ENCODE measurements at places on chromosomes 6 and 20. TPM values are rescaled to one million over a fixed set of nuclear protein-coding genes. Genes with fewer than 3 reads are reported as not detected.
A peak's percentile ranks its signal among the peaks of the same experiment; 100 is the strongest.

EYA4 gene
- total RNA-seq: 0.07 TPM

RAET1G gene
- total RNA-seq: not detected

ATAT1 gene
- total RNA-seq: 6.2 TPM

GRCh38 chr6:16425881-16426615 lies 187.7 kb downstream of the GMPR start:
- DNase-seq: no peak

- no peak for DNase-seq
These were observed 624 bp upstream of the TJAP1 start for GRCh38 chr6:43476746-43477145.

JAG1 gene
- total RNA-seq: 26.3 TPM

CRISP2 gene
- total RNA-seq: 0.06 TPM

TRIM10 gene
- total RNA-seq: not detected

TRAPPC3L gene
- not detected for total RNA-seq

GRCh38 chr6:89414215-89414614 lies 2.1 kb upstream of the RRAGD start:
- DNase-seq: no peak

BPIFA1 gene
- not detected for total RNA-seq

DNA sequence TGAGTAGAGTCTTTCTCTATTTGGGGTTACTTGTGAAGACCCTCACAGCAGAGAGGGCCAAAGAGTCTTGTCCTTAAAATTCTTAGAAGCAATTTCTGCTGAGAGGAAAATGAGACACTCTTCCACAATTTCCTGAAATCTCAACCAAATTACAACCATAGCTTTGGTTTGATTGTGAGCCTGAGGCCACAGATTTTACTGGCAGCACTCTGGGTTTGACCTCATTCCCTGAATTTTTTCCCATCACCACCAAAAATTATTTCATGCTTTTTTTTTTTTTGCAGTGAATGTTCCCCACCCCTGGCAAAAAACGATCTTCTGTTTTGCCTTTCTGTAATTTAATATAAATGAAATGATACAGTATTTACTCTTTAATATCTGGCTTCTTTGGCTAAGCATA lies 125.5 kb downstream of the THEMIS start:
- DNase-seq: no peak

GRCh38 chr6:94670017-94670416 lies 907.3 kb upstream of the MANEA start:
- DNase-seq: no peak

MUC21 gene
- not detected for total RNA-seq

MDFI gene
- total RNA-seq: 48.5 TPM

DNA sequence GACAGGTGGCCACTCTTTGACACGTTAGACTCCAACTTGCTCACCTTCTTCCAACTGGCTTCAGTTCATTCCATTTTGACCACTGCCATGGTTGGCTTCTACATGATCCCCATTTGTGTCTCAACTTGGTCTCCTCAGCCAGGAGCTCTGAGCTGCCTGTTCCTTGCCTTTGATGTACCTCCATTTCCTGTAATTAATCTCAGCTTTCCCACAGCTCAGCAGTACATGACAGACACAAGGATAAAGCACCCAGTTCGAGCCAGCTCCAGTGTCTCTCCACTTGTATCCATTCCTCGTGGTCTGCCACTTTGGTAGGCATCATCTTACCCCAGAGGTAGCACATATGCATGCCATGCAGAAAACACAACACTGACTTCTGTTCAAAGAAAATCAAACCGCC lies 161.0 kb downstream of the TSHZ2 start:
- no peak for DNase-seq

DNA sequence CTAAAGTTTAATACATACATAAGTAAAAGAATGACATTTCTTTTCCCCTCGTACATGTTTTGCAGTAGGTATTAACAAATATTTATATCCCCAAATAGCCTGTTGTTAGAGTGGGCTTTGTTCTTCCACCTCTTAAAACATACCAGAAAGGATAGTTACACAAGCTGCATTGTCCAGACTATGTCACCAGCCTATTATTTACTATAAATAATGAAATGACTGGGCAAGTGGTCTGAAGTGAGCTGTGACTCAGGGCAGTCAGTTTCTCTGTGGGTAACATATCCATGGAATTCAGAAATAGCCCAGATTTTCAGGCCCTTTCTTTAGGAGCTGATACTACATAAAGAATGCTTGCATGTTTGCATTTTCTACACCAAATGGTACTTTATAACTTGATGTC lies 60.1 kb downstream of the FUT9 start:
- DNase-seq: no peak

DNA sequence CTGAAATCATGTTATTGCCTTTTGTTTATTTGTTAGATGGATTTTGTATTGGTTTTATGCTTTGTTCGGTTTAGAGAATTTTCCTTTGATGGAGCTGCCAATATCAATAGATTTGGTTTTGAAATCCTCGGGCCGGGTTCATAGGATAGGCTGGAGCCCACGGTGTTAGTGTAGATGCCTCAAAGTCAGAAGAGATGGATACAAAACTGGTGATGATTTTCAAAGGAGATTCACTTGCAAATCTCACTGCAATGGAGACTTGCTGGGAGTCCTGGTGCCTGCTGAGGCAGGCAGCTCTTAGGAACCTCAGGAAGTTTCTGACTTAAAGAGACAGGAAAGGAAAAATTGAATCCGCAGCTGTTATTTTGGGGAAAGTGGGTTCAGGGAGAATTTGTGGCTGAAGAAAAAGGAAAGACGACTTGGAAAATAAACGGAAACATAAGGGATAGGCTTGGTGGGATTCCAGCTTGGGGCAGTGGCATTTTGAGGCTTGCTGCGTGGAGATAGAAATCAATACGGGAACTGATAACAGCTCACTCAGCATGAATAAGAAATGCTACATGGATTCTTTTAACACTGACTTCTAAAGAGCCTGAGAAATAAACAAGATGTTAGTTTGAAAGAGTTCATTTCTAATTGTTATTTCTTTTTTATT lies 241.6 kb downstream of the PHACTR1 start:
- no peak for DNase-seq

DNA sequence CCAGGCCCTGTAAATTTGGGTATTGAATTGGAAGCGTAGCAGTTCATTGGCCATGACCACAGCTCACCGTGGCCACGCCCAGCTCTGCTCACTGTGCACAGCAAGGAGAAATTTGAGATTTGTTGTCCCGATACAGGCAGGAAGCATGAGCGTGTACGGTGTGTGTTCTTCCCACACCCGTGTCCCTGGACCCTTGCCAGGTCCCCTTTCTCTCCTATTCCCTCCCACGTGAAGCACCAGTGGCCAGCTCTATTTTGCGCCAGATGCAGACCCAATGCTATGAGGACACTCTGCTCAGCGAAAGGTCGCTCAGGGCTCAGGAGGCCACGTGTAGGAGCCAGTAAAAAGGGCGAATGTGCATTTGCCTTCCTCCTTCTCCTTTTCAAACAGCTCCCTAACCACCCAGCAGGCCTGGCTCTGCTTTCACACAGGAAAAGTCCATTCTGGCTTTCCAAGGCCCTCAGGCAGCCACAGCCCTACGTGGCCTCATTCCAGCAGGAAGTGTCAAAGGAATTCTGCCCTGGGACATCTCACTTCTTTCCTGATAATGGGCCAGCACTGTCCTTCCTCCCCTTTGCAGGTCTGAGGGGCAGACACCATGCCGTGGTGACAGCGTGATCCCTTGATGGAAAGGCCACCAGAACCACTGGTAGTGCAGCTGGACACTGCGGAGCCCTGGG lies 499.2 kb upstream of the CDH4 start:
- DNase-seq: no peak

- no peak for DNase-seq
These were observed at the start of gene BMP2 for GRCh38 chr20:6767536-6768227. Gene BMP2 (plus strand): TSS chr20:6767686. CDS start chr20:6770127, 2,441 bp downstream.

GRCh38 chr20:58308680-58309527 lies 611 bp upstream of the RAB22A start:
- no peak for DNase-seq

DNA sequence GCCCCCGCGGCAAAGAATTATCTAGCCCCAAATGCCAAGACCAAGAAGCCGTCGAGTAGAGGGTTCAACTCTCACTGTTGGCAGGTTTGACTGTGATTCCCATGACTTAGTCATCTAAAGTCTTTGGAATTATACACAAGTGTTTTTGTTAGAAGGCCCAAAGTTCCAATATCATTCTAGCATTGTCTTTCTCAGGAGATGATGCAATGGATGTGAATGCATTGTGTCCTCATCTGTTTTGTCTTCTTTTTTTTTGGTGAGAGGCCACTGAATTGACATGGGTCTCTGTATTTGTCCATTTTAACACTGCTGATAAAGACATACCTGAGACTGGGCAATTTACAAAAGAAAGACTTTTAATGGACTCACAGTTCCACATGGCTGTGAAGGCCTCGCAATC lies 290.5 kb upstream of the ZFP64 start:
- DNase-seq: no peak

- no peak for DNase-seq
These were observed 16.3 kb downstream of the RRBP1 start for GRCh38 chr20:17665756-17666155.

GRCh38 chr6:27608916-27609883 lies 136.3 kb upstream of the ZNF184 start:
- no peak for DNase-seq

DNA sequence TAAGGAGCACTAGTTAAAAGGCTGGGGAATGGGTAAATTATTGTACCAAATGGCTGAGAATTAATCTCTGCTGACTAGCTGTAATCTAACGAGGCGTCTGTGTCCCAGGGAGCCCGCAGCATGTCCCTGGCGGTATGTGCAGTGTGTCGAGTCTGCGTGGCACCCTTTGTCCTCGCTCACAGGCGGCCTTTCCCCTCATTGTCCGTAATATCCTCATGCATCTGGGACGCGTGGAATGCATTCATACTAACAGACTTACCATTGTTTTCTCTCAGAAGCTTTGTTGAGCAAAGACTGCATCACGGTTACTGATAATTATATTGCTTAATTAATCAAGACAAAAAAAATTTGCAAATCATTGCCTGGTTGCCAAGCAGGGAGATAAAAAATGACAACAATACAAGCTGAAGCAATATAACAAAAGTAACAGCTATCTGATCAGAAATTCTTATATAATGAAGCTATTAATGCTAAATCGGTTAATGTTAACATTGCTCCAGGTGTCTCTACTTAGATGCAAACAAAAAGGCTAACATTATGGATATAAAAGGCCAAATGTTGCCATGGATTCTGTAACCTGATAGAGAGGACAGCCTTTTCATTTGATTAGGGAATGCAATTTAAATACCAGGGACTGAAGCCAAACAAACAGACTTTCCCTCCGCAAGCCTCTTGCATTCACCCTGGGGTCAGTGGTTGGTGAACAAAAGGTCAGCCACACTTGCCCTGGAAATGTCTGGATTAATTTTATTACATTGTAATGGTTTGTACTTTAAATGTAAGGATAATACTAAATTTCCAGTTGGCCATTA lies 124.8 kb downstream of the INSM1 start:
- no peak for DNase-seq

OR12D3 gene
- not detected for total RNA-seq

- peak; percentile 59 for DNase-seq
These were observed 11.1 kb upstream of the SLC16A10 start for GRCh38 chr6:111076024-111076695.

GRCh38 chr20:9032758-9033157 lies 36.1 kb upstream of the PLCB4 start:
- no peak for DNase-seq

HEY2 gene
- total RNA-seq: 0.36 TPM

DNA sequence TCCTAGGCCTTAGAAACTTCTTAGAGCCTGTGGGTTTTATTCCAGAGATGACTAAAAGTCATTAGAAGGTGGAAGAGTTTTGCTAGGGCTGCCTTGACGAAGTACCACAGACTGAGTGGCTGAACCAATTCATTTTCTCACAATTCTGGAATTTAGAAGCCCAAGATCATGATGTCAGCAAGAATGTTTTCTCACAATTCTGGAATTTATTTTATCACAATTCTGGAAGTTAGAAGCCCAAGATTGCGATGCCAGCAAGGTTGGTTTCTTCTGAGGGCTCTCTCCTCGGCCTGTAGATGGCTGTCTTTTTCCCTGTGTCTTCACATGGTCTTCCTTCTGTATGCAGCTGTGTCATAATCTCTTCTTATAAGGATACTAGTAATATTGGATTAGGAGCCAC lies 672.9 kb upstream of the MARCKS start:
- DNase-seq: no peak

RALY gene
- 145 TPM for total RNA-seq

CENPB gene
- 82.3 TPM for total RNA-seq

- no peak for DNase-seq
These were observed 46.5 kb downstream of the NOL7 start for GRCh38 chr6:13661647-13662046.

DNA sequence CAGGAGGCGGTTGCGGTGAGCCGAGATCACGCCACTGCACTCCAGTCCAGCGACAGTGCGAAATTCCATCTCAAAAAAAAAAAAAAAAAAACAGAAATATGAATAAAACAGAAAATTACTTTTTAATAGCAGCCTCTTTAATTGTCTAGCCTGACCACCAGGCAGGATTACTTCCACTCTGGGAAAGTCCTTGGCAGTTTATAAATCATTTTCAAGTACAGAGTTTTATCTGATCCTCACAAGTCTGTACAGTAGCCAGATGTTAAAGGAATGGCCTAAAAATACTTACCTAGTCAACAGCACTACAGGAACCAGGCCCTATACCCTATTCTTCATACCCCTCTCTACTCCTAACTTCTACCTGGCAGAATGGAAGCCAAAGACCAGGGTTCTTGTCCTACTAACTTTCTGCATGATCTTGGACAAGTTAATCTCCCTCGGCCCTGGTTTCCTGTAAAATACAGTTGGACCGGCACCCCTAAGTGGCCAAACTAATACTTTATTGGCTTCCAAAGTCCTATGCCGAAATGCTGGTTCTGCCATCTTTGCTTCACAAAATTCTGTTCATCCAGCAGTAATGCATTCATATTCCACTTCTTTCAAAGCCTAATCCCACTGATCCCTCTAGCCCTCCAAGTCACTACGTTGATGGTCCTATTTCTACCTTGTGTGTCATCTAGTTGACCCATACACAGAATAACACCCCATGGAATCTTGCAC lies 1.9 kb downstream of the EIF2S2 start:
- no peak for DNase-seq

PGC gene
- total RNA-seq: not detected

- DNase-seq: no peak
These were observed 16.4 kb upstream of the HMGN4 start for GRCh38 chr6:26521600-26522391.

- DNase-seq: no peak
These were observed 1.6 kb downstream of the POLR1H start for GRCh38 chr6:30062471-30063178.

GSTA4 gene
- 12.1 TPM for total RNA-seq

Data from epithelial cell of proximal tubule (primary cell).